ENCODE measurements at places on chromosomes 12 and 14. TPM values are rescaled to one million over a fixed set of nuclear protein-coding genes. Genes with fewer than 3 reads are reported as not detected.

GRCh38 chr12:96520767-96521166 is 31.4 kb downstream of the CFAP54 start:
- no peak for DNase-seq

ACOT6 gene
- total RNA-seq = not detected

- no peak for DNase-seq
Measured at GRCh38 chr14:54312166-54312801, 84.5 kb upstream of the CDKN3 start.

- no peak for DNase-seq
Measured at GRCh38 chr14:38883127-38883526, 219.9 kb downstream of the SEC23A start.

DNA sequence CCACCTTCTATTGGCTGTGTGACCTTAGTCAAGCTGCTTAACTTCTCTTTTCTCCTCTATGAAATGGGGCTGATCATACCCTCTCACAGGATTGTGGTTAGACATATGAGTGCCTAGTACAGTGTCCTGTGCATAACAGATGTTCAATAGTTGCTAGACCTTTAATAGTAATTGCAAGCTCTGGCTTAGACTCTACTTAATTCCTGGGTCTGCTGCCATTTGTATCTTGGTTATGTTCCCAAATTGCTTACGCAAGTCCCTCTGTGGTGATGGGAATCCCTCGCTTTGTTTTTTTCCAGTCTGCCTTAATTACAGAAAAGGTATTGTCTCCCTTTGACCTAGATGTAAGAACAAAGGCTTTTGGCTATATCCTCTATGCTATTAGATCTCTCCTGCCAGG is 15.1 kb downstream of the SUDS3 start:
- no peak for DNase-seq
